Activated CD4-positive, CD25-positive, alpha-beta regulatory T cell treated with anti-CD3 and anti-CD28 coated beads, Interleukin-2, amount 50 U/mL, for 72 hours (primary cell): ENCODE measurements at places on chromosomes 16 and 17.

DNA sequence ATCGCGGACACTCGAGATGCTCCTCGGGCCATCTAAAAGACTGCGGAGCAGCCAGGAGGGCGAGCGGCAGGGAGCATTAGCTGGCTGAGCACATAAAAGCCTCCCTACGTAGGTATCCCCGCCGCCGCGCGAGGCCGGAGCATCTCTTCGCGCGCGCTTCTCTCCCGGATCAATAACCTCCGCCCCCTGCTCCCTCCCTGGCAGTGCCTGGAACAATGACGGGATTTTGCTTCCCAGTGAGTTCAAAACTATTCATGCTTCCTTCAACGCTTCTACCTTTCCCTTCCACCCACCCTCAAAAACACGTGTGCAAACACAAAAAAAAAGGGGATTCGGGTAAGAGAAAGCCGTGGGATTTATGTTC is 984 bp downstream of the CENPV start:
- peak; percentile 36 for DNase-seq

- no peak for DNase-seq
Measured at GRCh38 chr16:65667011-65667578, 545.2 kb upstream of the CDH11 start.

DNA sequence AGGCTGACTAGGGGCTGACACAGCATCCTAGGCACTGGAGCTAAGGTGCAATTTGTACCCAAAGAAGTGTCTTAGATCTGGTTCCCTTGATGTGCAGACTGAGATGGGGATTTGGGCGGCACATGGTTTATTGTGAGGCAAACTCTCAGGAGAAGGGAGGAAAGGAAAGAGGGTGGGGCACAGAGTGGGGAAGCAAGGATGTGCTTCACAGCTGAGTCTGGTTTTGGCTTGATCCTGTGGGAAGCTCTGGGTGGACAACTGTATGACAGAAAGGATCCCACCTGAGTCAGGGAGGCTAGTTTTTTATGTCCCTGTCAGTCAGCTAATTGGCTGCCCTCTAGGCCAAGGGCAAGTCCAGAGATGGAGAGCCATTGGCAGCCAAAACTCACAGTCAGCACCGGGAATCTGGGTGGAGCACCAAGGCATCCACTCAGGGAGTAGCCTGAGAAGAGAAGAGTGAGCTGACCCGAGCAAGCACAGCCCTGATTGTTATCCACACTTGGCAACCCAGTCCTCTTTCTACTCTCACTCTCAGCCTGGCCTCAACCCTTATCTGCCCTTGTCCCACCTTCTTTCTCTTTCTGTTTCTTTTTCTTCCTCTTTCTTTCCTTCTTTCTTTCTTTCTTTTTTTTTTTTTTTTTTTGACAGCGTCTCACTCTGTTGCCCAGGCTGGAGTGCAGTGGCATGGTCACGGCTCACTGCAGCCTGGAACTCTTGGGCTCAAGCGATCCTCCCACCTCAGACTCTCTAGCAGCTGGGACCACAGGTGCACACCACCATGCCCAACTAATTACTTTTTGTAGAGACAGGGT is 12.0 kb downstream of the ARL4D start:
- no peak for DNase-seq

DNA sequence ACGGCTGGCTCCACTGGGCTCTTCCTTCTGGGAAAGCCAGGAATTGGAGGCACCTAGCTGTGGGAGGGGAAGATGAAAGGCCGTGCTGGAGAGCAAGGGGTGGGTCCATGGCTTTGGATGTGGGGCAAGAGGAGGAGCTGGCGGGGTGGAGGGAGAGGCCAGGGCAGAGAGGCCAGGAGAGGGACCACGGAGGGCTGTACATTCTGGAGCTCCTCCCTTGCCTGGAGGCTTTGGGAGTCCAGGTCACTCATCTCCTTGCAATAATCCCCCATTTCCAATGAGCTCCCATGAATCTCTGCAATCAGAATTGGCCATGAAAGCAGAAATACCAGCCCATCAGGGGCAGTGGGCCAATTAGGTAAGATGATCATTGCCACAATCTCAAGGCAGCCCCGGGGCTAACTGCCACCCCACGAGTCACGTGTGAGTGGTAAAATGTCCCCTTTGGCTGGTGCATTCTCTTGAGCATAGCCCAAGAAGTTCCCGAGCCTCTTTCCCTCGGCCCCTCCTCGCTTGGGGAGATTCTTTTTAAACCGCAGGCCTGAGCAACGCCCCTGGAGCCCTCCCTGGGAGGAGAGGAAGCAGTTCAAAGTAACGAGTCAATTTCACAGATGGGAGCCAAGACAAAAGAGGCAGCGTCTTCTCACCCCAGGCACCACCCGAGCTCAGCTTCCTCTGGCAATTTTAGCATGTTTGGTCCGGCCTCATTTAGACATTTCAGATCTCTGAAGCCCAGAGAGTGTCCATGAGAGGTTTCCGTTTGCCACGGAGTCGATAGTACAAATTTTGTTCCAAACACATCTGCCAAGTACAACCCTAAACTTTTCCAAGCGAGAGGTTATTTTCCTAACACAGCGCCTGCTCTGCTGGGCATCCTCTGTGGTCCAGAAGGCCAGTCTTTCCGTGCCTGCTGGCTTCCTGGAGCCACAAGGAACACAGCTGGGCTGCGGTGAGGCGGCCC is 13.4 kb downstream of the RTN4RL1 start:
- no peak for DNase-seq

GRCh38 chr17:43200127-43200526 is 11.5 kb upstream of the TMEM106A start:
- no peak for DNase-seq

- DNase-seq = peak; percentile 85
Measured at GRCh38 chr16:25106567-25107465, 4.7 kb upstream of the LCMT1 start.

DNA sequence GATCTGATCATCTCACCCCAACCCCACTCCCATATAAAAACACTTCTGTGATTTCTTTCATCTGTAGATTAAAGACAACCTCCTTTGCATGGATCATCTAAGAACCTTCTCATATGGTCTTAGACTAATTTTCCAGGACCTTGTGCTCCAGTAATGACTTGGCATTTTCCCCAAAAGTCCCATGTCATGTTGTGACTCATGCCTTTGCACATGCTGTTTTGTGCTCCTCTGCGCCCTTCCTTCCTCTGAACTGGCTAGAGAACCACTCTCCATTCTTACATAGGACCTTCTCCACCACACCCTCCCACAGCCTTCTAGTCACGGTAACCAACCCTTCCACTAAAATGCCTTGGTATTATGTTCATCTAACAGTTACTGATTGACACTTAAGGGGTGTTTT is 99.5 kb upstream of the AXIN2 start:
- no peak for DNase-seq

DNA sequence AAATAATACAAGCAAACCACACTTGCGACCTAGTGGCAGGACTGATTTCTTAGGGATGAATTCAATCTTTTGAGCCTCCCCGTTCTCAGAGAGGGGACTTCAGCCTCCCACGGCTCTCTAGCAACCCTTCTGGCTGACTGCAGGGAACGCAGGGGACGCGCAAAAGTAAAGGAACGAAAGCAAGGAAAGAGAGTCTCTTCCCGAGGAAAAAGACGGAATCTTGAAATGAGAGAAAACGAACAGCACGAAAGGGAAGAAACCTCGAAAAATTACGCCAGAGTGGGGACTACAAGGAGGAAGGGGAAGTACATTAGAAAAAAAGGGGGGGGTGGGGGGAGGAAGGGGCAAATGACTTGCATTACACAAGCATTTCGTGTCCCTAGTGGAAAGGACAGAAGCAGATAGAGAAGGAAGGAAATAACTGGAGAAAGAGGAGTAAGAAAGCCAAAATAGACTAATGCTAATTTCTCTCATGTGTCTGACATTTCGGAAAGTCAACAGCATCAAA is 1.2 kb downstream of the GRB2 start:
- DNase-seq = peak; percentile 43

GRCh38 chr16:67029254-67030096 is 526 bp downstream of the CBFB start:
- peak; percentile 67 for DNase-seq

GRCh38 chr17:64216000-64216337 is 47.1 kb downstream of the TEX2 start:
- DNase-seq = no peak

GRCh38 chr17:57338257-57338914 is 82.1 kb downstream of the MSI2 start:
- no peak for DNase-seq

- no peak for DNase-seq
Measured at GRCh38 chr16:397135-397661, at the start of gene NME4. NME4 (plus strand) TSS chr16:397199; CDS start chr16:397223, 24 bp downstream.

DNA sequence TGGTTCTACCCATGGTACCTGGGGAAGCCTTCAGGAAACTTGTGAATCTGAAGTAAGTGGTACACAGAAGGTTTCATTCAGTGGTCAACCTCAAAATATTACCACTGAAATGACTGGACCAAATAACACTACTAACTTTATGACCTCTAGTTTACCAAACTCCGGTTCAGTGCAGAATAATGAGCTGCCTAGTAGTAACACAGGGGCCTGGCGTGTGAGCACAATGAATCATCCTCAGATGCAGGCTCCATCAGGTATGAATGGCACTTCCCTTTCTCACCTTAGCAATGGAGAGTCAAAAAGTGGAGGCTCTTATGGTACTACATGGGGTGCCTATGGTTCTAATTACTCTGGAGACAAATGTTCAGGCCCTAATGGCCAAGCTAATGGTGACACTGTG is 55.9 kb upstream of the SLC5A11 start:
- DNase-seq = no peak

GRCh38 chr16:64621616-64622015 is 500.2 kb downstream of the CDH11 start:
- no peak for DNase-seq

DNA sequence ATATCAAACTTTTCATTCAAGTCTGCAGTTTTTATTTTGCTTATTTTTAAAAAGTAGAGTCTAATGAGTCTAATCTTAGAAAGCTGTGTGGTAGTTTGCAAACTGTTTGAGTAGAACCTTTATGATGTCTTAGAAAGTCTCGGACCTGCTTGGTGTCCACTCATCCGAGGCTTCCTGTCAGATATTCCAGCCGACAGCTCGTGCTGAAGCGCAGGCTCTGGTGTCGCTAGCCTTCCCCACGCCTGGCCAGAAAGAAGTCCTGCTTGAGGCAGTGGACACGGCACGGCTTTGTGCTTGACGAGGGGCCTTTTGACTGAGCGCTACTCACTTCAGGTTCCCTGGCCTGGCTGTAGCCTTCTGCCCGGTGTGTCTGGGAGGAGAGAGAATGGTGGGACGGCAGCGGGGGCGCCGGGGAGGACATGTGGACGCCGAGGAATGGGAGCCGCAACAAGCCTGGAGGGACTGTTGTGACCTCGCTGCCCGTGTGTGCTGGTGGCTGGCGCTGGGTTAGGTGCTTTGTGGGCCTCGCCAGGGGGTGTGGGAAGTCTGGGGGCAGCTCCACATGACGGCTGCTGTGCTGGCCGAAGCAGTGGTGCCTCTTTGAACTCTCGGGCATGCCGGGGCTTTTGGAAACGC is 33.5 kb downstream of the BANP start:
- no peak for DNase-seq
